ENCODE measurements at places on chromosomes 3 and 15. TPM values are rescaled to one million over a fixed set of nuclear protein-coding genes. Genes with fewer than 3 reads are reported as not detected.

GRCh38 chr3:158770741-158771350 is 31.0 kb upstream of the MFSD1 start:
- DNase-seq: no peak

DNA sequence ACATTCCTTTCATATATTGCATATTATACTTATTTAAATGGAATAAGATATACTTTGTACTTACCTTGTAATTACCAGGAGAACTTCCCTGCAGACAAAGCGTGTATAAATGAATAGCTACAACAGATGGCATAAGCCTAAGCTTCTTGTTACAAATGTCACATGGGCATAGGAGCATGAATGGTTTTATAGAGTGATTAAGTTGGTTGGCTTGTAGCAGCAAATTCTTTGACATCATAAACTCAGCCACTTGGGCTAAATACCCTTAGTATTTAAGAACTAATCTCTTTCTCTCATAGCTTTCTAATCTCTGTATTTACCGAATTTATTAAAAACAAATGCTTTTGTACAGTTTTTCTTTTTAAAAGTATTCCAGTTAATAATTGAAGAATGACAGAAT is at the start of gene UBAP1L:
UBAP1L (minus strand) TSS at position 115 of the 400 bp plus-strand sequence. CDS start 8,985 bp downstream, outside the sequence.
- DNase-seq: no peak

GRCh38 chr15:40754574-40754882 is 526 bp downstream of the RMDN3 start:
- DNase-seq: no peak

The LRRC2 gene
- 0.91 TPM for total RNA-seq

- DNase-seq: no peak
These were observed 30.7 kb downstream of the GRAMD2A start for GRCh38 chr15:72166716-72167417.

DNA sequence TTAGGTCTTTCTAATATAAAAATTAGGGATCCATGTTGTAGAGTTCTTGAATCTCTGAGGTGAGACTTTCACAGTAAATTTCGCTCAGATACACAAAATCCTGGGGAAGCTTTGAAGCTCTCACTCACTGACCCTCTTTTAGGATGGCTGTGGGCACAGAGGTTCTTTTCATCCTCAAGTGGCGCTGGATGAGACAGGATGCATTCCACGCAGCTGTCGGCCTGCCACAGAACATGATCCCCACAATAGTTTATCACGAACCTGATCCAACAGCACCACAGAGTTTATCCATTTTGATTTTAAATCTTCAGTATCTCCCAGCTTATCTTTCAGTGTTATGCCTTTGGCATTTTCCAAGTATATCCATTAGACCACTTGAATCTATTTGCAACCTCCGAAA is 91.9 kb downstream of the WDR76 start:
- DNase-seq: no peak

Measured in CD4-positive, alpha-beta T cell (primary cell).